ENCODE measurements at places on chromosomes 11 and 22.

DNA sequence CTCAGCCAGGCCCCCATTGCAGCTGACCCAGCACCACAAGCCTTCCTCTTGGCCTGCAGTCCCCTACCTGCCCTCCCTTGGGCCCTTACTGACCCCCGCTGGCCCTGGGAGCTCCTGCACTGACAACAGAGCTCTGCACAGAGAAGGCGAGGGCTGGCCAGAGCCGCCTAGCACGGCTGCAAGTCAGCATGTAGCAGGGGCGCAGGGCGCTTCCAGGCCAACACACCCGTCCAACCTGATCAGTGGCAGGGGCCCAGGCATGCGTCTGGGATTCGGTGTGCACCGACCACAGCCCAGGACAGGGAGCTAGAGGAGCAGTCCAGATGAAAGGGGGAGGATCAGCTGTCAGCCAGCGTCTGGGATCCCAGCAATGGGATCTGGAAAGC lies 7.6 kb downstream of the WNT7B start:
- DNase-seq, result no peak

- no peak for DNase-seq
These were observed 311.5 kb downstream of the NTM start for GRCh38 chr11:131681920-131682319.

- no peak for DNase-seq
These were observed 39.0 kb downstream of the OTOG start for GRCh38 chr11:17585911-17586695.

DNA sequence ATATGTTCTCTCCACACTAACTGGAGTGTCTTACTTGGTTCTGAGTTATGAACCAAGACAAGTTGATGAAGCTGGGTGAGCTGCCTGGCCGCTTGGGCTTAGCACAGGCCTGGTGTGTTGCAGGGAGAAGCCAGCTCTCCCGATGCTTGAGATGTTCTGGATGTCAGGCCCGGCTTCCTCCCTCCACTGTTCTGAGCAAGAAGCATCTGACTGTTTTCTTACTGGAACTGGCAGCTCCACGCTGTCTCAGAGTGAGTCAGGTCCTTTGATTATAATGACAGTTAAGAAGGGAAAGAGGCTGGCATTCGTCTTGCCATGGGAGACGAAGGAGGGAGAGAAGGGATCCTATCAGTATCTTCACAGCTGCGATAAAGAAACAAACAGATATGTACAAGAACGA lies 46.5 kb upstream of the CRTAM start:
- no peak for DNase-seq

All from ACHN (cell line).